ENCODE measurements at places on chromosomes 5 and 9.

- DNase-seq: no peak
Measured at GRCh38 chr5:135137146-135137915, 103.3 kb upstream of the PITX1 start.

GRCh38 chr5:138884554-138884953 is 9.4 kb upstream of the LRRTM2 start:
- no peak for DNase-seq

DNA sequence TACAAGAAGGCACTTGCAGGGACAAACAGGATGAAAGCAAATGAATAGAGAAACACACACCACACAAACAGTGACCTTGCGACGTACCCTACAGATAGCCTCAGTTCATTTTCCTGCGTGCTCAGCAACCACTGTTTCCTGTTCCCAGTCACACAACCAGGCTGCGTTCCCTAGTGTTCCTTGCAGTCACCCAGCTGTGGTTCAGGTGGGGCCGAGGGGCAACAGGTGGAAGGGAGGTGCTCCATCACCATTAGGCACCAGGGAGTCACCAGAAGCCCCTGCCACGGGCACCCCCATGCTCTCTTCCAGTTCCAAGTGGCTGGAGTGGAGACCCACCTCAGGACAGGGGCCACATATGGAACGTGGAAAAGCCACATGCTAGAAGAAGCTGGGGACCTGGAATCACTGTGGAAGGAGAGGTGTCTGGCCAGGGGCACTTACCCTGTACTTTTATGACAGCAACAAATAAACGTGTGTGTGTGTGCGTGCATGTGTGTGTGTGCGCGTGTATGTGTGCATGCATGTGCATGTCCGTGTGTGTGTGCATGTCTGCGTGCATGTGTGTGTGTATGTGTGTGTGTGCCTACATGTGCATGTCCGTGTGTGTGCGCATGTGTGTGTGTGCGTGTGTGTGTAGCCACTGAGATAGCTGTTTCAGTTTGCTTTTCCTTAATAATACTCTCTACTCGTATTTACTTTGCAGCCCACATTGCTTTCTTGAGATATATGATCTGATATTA is 18.8 kb upstream of the FCN2 start:
- no peak for DNase-seq

- no peak for DNase-seq
Measured at GRCh38 chr9:33144551-33144950, 22.6 kb downstream of the B4GALT1 start.

- no peak for DNase-seq
Measured at GRCh38 chr5:61731946-61732314, 399.9 kb downstream of the ZSWIM6 start.

Measured in pancreas (tissue), 10 donors.